ENCODE measurements at places on chromosomes 4 and X. TPM values are rescaled to one million over a fixed set of nuclear protein-coding genes. Genes with fewer than 3 reads are reported as not detected.

DNA sequence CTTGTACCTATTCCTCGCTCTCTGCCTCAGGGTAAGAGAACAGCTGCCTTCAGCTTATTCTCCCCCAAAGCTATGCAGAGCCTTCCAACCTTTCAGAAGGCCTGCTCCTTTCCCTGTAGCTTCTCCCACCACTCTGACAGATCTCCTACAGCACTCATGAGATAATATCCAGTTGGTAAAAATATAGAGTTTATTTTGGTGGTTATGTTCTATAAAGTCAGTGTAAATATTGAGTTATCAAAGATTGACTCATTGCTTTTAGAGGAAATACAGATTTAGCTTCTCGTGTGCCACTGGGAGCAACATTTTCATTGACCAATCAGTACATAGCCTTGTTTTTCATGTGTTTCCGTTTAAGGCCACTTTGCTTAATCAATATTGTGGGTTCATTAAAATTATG is 216.2 kb upstream of the TECRL start:
- no peak for DNase-seq

- DNase-seq, result peak; percentile 20
Measured at GRCh38 chrX:40646489-40647306, 663 bp downstream of the CXorf38 start.

GRCh38 chrX:13144927-13145655 is 100.7 kb upstream of the FAM9C start:
- DNase-seq, result no peak

DNA sequence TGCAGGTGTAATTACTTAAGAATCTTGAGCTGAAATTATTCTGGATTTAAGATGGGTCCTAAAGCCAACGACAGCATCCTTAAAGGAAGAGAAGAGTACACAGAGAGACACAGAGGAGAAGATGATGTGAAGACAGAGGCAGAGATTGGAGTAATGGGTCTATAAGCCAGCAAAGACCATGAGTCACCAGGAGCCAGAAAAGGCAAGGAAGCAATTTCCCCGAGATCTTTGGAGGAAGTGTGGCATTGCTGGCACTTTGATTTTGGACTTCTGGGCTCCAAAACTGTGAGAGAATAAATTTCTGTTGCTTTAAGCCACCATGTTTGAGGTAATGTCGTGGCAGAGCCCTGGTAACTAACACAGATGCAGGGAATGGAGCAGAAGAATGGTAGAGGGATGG is 32.4 kb upstream of the LGI2 start:
- no peak for DNase-seq

DNA sequence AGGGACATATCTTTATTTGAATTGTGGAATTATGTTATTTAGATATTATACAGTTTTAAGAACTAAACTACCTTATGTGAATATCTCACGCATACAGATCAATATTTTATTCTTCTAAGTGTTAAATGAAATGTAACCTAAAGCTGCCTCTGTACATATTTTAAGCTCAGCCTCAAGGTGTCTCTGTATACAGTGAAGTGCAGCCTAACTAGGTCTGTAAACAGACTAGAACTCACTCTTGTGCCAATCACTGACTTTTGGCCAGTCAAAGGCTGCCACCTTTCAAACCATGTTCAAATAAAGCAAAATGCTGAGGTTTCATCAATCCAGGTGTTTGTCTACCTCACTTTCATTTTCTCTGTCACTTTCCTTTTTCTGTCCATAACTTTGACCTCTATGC is 1074.5 kb upstream of the PRKX start:
- no peak for DNase-seq

ETDB gene
- not detected for total RNA-seq

DNA sequence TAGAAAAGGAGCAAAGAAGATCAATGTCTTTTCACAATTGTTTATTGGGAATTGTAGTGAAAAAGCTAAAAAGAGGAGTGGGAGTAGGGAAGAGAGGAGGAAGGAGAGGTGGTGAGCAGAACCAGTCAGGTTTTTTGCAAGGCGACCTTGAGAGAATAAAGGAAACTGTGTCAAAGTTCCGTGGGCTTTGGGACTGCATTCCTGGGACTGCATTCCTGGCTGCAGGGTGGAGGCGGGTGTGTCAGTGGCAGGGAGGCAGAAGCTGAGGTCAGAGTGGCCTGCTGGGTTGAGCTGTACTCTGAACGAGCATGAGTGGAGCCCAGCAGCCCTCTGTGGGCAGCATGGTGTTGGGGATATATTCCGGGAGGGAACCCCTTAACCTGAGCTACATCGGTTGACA is 66.8 kb upstream of the UCP1 start:
- peak; percentile 28 for DNase-seq

KIAA1210 gene
- total RNA-seq, result not detected

GRCh38 chr4:72970756-72971155 is 98.8 kb downstream of the COX18 start:
- DNase-seq, result peak; percentile 37

GRCh38 chr4:112860830-112861690 is 188.4 kb upstream of the ANK2 start:
- no peak for DNase-seq

ERVMER34-1 gene
- 5.7 TPM for total RNA-seq

GRCh38 chr4:140047786-140048185 is 106.2 kb downstream of the MAML3 start:
- no peak for DNase-seq

DNA sequence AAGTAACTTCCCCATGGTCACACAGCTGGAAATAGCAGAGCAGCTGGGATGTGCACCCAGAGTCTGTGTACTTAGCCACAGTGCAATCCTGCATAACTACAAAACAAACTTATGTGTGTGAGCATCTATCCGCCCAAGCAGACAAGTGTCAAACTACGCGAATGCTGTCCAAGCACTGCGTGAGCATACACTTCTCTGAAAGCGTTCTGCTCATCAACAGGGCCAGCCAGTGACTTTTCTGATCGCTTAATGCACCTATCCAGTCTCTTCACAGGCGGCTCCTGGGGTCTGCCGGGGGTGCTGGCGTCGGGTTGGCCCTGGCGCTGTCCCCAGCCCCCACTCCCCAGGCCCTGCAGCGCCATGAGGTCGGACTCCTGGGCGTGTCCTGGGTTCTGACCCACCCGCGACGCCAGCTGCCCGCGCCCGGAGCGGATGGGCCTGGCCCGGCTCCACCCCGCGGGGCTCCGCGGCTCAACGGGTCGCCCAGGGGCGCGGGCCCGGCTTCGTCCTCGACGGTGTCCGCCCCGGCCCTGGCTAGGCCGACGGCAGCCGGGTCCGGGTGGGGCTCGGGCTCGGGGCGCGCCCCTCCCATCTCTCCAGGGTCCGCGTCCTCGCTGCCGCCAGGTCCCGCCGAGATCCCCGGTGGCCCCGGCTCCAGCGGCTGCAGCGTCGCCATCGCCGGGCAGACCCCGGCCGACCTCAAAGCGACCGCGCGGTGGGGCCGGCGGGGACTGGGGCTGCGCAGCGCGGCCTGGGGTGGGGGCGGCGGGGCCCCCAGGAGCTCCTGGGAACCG is 1.3 kb upstream of the ZNF141 start:
- no peak for DNase-seq

EGF gene
- 4.7 TPM for total RNA-seq

TMEM154 gene
- 107 TPM for total RNA-seq

DNA sequence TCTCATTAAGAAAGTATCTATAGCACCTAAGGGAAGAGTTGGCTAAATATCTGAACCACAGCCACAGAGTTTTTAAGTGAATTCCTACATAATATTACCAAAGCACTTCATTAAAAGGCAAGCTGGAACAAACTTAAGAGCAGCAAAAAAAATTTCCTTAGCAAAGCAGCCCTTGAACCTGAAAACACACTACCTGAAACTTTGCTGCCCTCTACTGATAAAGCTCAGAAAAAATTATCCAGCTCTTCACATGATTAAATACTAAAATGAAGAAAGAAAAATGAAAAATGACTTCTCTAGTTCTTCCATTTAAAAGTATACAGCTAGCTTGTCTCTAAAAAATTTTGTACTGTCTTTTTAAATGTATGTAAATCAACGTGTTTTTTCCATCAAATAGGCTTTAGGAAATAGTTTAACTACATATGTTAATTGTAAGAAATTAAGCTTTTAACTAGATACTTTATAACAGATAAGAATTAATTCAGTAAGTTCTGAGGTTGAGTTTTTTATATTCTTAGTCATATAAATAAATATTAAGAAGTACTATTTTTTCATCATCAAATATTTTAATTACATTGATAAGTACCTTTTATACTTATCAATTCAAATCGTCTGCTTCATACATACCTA is 156.1 kb downstream of the STPG2 start:
- peak; percentile 26 for DNase-seq

DNA sequence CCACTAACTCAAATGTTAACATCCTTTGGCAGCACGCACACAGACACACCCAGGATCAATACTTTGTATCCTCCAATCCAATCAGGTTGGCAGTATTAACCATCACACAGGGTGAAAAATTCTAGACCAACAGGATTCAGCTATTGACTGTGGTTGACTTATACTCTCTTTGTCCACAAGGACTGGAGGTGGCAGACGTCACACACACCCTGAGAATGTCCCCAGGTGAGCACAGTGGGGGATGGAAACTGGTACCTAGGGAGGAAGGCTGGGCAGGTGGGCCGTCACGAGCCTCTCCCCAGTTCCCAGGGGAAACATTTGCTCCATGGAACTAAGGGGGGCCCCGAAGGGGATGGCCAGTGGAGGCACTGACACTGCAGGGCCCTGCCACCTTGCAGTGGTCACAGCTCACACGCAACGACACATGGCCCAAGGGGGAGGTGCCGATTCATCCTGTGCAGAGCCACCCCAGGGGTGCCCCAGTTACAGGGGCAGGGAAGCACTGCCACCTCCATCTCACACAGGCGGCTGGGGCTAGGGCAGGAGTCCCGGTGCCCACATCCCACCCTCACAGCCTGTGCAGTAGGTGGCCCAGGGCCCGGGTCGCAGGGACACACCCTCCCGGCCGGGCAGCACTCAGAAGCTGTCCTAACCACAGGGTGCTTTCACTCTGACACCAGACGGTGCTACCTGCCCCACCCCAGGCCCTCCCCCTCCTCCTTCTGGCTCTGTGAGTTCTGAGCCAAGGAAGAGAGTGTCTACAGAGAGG is 17.4 kb downstream of the ZFYVE28 start:
- DNase-seq, result no peak

SORCS2 gene
- total RNA-seq, result 10.7 TPM
